ENCODE measurements at places on chromosomes 7 and 10.

DNA sequence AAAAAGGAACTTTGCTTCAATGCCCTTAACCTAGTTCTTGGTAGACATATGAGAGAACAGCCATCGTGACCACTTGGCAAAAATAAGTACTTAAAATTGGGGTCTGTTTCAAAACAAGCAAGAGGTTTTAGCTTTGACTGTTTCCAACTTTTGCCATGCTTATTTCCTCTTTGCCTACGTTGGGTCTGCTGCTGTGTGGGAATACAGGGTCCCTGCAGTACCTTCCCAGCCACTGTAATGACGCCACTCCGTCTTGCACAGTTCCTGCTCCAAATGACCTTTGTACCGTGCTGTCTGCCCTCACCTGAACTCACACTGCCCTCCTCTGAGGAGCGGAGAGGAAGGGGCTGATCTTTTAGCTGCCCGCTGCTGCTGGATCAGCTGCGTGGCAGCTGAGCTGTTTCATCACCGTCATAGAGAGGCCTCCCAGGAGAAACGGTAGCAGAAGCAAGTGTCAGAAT, 133.1 kb downstream of the MAPK8 start:
- DNase-seq = peak; percentile 52

DNA sequence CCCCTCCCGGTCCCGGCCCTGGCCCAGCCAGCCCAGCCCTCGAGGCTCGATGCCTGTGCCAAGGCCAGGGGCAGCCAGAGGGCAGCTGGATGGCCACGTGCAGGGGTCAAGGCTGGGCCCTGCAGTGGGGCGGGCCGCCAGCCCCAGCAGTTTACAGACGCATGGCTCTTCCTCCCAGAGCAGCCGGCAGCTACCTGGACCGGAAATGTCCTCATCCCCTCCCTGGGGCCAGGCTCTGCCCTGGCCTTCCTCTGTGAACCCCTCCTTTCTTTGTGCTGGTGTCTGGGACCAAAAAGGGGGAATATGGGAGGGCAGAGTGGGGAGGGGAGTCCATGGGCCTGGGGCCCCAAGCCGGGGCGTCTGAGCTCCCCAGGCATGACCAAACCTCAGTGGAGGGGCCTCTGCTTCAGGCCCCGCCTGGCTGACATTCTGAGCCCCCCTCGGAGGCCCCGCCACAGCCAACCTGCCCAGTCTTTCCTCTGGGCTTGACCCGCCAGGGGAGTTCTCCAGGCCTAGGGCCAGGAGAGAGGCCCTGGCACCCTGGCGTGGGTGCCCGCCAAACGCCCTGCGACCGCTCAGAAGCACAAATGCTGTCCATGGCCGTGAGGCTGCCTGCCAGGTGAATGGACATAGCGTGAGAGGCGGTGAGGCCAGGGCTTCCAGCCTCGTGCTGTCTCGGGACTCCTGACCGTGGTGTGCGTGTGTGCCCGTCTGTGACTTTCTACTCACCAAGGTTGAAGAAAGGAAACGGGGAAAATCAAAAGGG, 24.7 kb upstream of the AMZ1 start:
- no peak for DNase-seq

GRCh38 chr10:125093199-125093973, 67.0 kb downstream of the CTBP2 start:
- DNase-seq = peak; percentile 69

DNA sequence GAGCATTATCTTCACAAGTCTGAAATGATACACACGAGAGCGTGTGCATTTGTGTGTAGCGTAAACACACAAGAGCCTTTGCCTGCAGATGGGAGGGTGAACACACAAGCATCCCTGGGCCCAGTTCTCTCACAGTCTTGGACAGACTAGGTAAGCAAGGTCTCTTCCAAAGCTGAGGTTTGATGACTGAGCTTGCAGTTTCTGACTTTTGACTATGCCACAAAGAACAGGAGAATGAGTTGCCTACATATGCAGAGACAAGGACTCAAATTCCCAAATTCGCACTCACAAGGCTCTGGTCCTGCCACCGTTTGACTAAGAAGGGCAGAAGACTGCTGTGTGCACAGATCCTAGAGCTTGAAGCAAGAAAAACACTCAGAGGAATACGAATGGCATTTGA, 55.8 kb downstream of the FAM53B start:
- no peak for DNase-seq

DNA sequence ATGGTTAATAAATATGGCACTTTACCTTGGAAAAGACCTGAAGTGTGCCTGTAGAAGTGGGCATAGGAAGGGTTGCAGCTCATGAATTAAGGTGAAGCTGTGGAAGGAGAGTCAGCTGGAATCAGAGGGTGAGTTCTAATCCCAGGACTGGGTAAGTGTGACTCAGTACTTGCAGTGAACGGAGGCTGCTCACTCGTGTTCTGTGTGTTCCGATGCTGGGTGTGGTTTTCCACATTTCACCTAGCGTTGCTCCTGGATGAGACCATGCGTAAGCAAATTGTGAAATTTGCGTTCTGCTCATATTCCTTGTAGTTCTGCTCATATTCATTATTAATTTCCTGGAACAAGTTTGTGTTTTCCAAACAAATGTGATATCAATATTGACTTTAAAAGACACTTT, 22.4 kb upstream of the TMEM236 start:
- no peak for DNase-seq

DNA sequence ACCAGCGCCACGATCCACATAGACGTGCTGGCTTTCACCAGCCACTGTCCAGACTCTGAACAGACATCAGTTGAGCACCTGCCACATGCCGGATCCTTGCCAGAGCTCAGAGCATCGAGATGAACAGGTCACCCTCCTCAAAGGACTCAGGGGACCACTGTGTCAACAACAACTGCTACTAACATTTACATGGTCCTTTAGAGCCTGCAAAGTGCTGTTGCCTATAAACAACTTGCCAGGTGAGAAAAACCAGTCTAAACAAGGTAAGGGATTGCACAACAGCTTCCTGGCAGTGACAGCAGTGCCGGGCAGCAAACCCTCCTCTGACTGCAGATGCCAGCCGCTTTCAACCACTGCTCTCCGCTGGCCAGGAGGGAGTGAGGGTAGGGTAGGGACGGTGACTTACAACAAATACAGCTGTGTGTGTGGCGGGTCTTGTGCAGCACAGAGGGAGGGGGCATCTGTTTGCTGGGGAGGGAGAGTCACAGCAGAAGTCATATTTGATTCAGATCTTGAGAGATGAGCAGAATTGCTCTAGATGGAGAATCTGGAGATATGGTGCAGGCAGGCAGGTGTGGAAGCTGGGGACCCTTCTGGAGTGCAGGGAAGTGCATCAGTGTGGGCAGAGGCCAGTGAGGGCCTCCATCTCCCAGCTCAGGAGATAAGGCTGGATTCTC, 32.8 kb upstream of the RHEB start:
- DNase-seq = no peak

DNA sequence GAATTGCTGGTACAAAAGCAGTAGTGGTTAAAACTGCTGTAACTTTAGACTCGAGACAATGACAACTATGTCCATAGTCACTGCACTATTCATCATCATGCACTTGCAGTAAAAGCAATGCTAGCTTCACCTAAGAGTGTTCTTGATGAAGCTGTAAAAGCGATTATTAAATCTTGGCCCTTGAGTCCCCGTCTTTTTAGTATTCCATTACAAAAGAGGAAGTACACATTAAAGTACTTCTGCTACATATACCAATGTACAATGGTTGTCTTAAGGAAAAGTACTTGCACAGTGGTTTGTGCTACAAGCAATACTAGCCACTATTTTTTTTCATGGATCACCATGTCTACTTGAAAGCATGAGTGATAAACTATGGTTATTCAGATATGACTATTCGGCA, 78.3 kb downstream of the ATAD1 start:
- DNase-seq = no peak

GRCh38 chr10:132395704-132396493, 1.1 kb upstream of the PWWP2B start:
- DNase-seq = peak; percentile 42

DNA sequence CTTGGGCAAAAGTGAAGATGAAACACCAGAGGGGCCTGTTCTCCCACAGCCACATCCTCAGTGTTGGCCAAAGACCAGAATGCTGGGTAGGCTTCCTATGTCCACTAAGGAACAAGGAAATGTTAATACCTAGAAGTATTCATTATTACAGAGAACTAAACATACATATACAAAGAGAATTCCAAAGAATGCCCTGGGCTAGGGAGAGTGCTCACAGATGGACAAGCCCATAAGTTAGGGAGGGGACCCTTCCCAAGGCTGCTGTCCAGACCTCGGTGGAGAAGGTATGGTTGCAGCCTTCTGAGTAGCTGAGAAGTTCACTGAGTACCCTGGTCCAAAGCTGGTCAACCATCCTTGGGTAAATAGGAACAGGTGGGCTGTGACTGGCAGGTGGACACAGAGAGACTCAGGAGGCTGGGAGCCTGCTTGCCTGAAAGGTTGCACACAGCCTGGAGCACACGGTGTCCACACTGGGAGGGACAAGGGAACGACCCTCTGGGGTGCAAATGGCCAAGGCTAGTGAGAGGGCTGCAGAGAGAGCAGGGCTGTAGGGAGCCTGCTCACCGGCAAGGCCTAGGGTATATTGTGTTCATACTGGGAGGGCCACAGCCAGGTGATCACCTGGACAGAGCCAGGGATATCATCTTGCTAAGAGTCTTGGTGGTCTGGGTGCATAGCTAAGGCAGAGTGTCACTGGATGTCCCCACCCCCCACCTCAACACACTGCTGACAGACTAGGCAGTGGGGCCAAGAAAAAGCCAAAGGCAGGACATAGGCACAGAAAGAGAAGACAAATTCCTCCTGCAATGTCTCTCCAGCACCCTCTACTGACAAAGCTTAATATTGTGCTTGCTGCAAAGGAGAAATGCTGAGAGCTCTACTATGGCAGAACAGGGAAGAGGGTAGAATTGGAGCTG, 40.3 kb downstream of the CPVL start:
- DNase-seq = peak; percentile 46

- DNase-seq = no peak
Observed at GRCh38 chr10:86706401-86706841, 38.1 kb downstream of the LDB3 start.

- no peak for DNase-seq
Observed at GRCh38 chr10:11682267-11682683, 59.9 kb upstream of the ECHDC3 start.

DNA sequence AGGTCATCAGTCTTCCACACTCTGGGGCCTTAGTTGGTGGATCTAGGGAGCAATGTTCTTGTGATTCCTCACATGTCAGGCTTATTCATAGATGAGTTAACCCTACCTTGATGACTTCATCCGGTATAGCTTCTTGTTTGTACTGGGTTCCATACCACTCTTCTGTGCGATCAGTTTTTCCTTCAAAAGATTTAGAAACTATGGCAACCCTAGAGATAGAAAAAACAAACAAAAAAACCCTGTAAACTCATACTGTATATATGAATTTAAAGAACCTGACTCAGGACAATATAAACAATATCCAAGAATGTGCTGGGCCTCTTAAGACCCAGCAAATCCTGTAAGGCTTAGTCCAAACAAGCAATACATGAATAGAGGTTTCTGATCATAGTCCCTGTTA, 83.5 kb downstream of the IDE start:
- no peak for DNase-seq
